ENCODE measurements at places on chromosomes 3 and 15.
A peak's percentile ranks its signal among the peaks of the same experiment; 100 is the strongest.

- DNase-seq: no peak
Observed at GRCh38 chr15:90881181-90881977, 2.9 kb upstream of the FES start.

DNA sequence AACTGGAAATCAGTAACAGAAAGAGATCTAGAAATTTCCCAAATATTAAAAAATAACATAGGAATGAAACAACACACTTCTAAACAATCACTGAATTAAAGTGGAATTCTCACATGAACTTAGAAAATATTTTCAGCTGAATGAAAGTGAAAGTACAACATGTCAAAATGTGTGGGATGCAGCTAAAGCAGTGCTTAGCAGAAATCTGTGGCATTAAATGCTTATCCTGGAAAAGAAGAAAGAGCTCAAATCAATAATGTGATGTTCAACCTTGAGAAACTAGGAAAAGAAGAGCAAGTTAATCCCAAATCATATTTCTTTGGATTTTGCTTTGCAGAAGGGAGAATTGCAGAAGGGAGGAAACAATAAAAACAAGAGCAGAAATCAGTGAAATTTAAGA is 98.2 kb upstream of the NR2E3 start:
- no peak for DNase-seq

- DNase-seq: no peak
Observed at GRCh38 chr3:194661374-194661773, 10.6 kb downstream of the LSG1 start.

- DNase-seq: peak; percentile 56
Observed at GRCh38 chr3:112734736-112735350, 93.9 kb upstream of the CCDC80 start.

DNA sequence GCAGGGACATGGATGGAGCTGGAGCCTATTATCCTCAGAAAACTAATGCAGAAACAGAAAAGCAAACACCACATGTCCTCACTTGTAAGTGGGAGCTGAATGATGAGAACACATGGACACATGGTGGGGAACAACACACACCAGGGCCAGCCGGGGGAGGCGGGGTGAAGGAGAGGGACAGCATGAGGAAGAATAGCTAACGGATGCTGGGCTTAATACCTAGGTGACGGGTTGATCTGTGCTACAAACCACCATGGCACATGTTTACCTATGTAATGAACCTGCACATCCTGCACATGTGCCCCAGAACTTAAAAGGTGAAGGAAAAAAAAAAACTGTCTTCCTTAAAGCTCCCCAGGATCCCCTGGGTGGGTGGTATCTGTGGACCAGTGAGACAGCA is 87.1 kb downstream of the ADAMTS17 start:
- DNase-seq: no peak

- DNase-seq: no peak
Observed at GRCh38 chr15:81303244-81304225, 20.4 kb downstream of the STARD5 start.

- no peak for DNase-seq
Observed at GRCh38 chr3:8352475-8352874, 149.1 kb upstream of the LMCD1 start.

- DNase-seq: no peak
Observed at GRCh38 chr3:152283492-152284381, 15.0 kb downstream of the MBNL1 start.

DNA sequence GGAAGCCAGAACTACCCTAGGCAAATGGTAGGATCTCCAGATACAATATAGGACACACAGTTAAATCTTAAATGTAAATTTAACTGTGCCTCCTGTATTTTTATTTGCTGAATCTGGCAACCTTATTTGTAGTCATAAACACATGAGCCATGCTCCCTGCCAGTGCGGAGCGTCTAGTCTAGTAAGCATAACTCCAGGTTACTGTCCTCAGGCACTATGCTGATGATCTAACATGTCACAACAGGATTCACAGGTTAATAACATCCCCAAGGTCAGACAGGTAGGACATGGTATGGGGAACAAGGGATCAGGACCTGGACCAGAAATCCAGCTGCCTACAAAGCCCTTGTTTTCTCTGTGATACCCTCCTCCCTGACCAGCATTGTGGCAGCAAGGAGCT is 305.1 kb downstream of the CACNA2D3 start:
- DNase-seq: no peak

DNA sequence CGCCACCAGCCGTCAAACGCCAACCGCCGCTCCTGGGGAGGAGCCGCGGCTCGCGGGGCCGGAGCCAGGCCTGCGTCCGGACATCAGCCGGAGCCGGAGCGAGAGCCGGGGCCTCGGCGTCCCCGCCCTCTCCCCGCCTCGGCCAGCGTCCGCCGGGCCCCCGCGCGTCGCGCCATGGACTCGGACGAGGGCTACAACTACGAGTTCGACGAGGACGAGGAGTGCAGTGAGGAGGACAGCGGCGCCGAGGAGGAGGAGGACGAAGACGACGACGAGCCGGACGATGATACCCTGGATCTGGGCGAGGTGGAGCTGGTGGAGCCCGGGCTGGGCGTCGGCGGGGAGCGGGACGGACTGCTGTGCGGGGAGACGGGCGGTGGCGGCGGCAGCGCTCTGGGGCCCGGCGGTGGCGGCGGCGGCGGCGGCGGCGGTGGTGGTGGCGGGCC is 359 bp downstream of the ARIH1 start:
- DNase-seq: no peak

- DNase-seq: no peak
Observed at GRCh38 chr3:3589715-3590130, 209.5 kb upstream of the LRRN1 start.

DNA sequence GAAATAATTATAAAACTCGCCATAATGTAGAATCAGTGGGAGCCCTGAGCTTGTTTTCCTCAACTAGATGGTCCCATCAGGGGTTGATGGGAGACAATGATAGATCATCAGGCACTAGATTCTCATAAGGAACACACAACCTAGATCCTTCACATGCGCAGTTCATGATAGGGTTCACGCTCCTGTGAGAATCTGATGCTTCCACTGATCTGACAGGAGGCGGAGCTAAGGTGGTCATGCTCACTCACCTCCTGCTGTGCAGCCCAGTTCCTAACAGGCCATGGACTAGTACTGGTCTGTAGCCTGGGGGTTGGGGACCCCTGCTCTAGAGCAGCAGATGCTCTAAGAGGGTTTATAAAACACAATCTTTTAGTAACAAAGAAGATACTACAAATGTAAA is 183.6 kb downstream of the ANXA2 start:
- DNase-seq: no peak

GRCh38 chr3:131738095-131738494 is 235.3 kb upstream of the MRPL3 start:
- no peak for DNase-seq

DNA sequence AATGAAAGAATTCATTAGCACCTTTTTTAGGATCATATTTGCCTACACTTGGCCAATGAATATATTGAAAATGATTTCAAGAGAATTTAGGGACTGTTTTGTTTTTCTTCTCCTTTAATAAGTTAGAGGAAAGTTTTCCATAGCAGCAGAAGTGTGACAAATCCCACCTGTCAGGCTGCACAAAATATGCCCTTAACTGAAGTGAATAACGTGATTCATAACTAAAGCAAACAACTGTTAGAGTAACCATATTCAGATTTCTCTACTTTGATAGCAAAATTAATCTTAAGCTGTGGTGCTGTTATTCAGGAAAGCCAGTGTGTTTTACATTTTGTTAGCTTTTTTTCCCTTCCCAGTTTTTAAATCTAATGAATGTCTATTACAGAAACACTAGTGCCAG is 121.4 kb downstream of the HCN4 start:
- DNase-seq: no peak

DNA sequence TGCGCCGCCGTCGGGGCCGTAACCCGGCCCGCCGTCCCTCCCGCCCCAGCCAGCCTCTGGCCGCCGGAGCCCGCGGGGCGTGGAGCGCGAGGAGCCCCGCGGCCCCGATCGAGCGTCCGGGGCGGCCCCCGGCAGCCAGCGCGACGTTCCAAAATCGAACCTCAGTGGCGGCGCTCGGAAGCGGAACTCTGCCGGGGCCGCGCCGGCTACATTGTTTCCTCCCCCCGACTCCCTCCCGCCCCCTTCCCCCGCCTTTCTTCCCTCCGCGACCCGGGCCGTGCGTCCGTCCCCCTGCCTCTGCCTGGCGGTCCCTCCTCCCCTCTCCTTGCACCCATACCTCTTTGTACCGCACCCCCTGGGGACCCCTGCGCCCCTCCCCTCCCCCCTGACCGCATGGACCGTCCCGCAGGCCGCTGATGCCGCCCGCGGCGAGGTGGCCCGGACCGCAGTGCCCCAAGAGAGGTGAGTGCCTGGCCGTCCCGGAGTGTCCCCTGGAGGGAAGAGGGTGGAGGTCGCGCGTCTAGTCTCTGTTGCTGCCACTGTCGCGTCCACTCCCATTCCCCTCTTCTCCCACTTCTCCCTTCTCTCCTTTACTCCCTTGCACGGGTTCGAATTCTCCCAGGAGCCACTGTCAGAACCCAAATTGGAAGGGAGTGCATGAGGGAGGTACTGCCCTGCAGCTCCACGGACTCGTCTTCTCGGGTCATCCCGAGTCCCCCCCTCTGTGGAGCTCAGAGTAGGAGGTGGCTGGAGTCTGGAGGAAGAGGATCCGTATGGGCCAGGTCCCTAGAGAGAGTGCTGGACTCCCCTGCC is 585 bp downstream of the CSK start:
- DNase-seq: no peak

DNA sequence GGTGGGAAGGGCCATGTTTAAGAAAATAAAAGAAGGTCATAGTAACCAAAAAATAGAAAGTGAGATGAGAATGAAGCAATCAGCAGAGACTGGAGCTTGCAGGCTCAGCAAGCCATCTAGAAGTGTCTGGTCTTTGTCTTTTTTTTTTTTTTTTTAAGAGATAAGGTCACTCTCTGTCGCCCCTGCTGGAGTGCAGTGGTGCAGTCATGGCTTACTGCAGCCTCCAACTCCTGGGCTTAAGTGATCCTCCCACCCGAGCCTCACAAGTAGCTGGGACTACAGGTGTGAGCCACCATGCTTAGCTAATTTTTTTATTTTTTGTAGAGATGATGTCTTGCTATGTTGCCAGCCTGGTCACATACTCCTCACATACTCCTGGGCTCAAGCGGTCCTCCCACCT is 36.2 kb downstream of the GXYLT2 start:
- no peak for DNase-seq

GRCh38 chr3:128521715-128522114 is 28.7 kb upstream of the GATA2 start:
- no peak for DNase-seq

DNA sequence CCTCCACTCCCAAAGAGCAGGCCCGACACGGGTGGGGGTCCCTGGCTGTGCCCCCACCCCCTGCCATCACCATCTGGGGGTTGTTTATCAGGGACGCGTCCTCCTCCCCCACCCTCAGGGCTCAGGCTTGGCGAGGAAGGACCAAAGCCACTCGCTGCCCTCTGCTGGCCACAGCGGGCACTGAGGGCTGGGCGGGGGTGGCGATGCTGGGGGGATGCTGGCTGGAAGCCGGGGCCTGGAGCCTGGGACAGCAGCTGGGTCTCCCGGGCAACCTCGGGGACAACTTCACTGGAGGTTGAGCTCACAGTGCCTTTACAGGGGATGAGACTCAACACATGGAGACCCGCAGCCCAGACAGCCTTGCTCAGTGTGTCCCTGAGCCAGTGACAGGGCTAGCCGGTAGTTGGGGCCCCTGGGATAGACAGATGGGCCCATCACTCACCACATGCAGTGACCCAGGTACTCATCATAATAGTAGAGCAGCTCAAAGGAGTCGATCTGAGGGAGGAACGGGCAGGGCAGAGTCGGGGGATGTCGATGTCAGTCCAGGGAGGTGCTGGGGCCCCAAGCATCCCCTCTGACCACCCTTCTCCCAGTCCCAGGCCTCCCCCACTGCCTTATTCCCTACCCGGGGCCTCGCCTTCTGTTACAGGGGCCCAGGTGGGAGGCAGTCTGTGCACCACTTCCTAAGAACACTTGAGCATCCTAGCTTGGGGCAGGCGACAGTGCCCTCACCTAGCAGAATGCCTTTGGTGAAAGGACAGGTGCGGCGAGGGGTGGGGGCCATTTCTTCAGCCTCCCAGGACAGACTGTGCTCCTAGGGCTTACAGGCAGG is 5.9 kb upstream of the CALML4 start:
- DNase-seq: peak; percentile 52

DNA sequence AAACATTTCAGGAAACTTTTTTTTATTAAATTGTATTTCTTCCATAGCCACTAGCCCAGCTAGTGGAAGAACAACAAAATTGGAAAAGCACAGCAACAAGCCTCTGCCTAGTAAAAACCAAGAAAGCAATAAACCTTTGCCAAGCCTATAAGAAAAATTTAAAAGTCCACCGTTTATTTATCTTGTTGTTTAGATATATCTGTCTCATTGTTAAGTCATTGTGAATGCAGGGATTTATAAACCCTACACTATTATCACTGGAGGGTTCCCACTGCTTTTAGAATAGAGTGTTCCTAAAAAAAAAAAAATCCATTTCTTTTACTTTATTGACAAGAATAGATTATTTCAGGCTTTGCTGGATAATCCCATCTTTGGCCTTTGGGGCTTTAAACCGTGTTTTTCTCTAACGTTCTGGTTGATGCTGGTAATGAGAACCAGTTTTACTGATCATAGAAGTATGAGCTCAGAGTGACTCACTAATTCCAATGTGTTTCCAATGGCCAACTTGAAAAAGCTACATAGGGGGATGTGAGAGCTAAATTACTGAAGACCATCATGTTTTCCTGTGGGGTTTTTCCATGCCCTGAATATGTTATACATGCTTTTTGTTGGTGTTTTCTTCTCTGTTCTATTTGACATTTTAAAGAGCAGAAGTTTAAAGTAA is 634.1 kb downstream of the RBMS3 start:
- no peak for DNase-seq

GRCh38 chr15:59701880-59702279 is 12.8 kb upstream of the BNIP2 start:
- DNase-seq: no peak

DNA sequence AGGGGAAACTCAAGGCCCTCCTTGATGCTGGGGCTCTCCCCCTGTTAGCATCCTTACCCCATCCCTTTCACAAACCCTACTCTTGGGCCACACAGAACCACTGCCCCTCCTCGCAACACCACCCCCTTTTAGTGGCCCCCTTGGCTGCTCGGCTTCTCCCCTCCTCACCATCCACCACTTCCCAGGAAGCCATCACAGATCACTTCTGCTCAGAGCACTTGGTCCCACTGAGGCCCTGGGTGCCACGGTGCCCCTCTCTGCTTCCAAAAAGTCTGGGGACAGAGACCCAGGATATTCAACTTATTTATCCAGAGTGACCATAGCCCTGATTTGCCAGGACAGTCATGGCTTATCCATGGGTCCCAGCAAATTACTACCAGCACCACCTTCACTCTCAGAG is 2.4 kb downstream of the RHCG start:
- no peak for DNase-seq

GRCh38 chr3:160546727-160547126 is 18.6 kb downstream of the KPNA4 start:
- no peak for DNase-seq

GRCh38 chr15:95868450-95868849 is 462.1 kb upstream of the NR2F2 start:
- DNase-seq: peak; percentile 35

Data from small intestine (tissue), 16 donors.